Small intestine (tissue), 16 donors: ENCODE measurements at places on chromosomes 3 and 15.

GRCh38 chr3:54262541-54262940, 140.2 kb downstream of the CACNA2D3 start:
- no peak for DNase-seq

- no peak for DNase-seq
Observed at GRCh38 chr15:40282869-40283614, at the start of gene ANKRD63. Gene ANKRD63 (minus strand): TSS chr15:40283064. CDS start chr15:40282586, 478 bp downstream.

- no peak for DNase-seq
Observed at GRCh38 chr3:24235121-24235520, 259.5 kb downstream of the THRB start.

DNA sequence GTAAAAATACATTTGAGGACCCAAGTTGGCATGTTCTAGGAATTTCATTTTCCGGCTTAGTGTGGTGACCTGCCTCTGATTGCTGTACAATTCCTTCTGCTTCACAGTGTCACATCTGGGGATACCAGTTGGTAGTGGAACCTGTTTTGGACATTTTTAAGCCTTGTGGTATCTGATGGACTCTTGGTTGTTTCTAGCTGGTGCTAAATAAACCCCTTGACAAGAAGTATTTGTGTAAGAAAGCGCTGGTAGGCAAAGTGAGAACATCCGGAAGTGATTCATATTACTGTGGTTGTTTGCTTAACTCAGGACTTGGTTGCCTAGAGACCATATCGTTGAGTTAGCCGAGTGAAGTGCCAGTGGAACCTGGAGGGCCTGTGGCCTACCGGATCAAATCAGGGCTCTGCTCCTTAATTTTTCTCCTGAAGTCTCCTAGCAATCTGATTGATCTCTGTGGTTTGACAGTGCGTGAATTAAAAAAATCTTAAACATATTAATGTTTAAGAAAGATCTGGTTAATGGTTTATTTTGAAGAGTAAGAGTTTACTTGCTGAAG, 12.8 kb downstream of the IQGAP1 start:
- DNase-seq = peak; percentile 93

- DNase-seq = no peak
Observed at GRCh38 chr15:55981582-55982249, 11.7 kb downstream of the NEDD4 start.
